ENCODE measurements at places on chromosomes 2 and 18. TPM values are rescaled to one million over a fixed set of nuclear protein-coding genes. Genes with fewer than 3 reads are reported as not detected.

The GCG gene
- not detected for total RNA-seq

The TSN gene
- 54.7 TPM for total RNA-seq

The OTOS gene
- not detected for total RNA-seq

The KLHL41 gene
- total RNA-seq, result not detected

The NYAP2 gene
- 0.14 TPM for total RNA-seq

The PROKR1 gene
- not detected for total RNA-seq

The DNER gene
- not detected for total RNA-seq

The SCYGR4 gene
- total RNA-seq, result not detected

The OLA1 gene
- total RNA-seq, result 43.9 TPM
